ENCODE measurements at places on chromosomes 1 and 21.
A peak's percentile ranks its signal among the peaks of the same experiment; 100 is the strongest.

DNA sequence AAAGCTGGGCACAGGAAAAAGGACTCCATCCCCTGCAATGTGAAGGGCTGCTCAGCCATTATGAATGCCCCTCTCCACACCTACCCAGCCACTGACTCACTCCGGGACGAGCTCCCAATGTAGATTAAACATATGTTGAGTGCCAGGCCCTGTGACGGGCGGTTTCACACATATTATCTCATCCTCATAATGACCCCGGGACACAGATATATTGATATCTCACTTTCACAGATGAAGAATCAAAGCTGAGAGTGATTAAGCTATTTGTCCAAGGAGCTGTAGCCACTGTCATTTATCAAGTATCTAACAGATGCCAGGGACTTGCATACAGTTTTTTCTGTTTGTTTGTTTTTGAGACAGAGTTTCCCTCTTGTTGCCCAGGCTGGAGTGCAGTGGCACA is 35.0 kb upstream of the SLC30A1 start:
- no peak for DNase-seq

DNA sequence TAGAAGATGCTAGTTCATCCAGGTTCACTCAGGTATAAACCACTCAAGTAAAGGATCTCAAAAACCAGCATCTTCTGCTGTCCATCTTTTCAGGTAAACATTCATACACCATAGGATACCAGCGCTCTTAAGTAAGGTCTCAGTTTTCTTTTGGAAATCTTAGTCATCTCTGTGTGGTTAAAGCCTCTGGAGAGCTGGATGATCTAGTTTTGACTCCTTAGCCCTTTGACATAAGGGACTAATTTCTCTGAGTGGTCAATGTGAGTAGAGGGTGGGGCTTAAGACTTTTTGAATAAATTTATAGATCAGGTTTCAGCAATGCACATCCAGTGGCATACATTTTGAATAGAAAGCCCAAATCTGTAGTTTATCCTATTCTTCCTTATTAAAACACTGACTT is 92.3 kb downstream of the CTH start:
- no peak for DNase-seq

GRCh38 chr1:19374926-19375325 is 62.8 kb downstream of the SLC66A1 start:
- no peak for DNase-seq

- peak; percentile 22 for DNase-seq
These were observed 2.7 kb upstream of the RAD54L start for GRCh38 chr1:46244656-46245371.

DNA sequence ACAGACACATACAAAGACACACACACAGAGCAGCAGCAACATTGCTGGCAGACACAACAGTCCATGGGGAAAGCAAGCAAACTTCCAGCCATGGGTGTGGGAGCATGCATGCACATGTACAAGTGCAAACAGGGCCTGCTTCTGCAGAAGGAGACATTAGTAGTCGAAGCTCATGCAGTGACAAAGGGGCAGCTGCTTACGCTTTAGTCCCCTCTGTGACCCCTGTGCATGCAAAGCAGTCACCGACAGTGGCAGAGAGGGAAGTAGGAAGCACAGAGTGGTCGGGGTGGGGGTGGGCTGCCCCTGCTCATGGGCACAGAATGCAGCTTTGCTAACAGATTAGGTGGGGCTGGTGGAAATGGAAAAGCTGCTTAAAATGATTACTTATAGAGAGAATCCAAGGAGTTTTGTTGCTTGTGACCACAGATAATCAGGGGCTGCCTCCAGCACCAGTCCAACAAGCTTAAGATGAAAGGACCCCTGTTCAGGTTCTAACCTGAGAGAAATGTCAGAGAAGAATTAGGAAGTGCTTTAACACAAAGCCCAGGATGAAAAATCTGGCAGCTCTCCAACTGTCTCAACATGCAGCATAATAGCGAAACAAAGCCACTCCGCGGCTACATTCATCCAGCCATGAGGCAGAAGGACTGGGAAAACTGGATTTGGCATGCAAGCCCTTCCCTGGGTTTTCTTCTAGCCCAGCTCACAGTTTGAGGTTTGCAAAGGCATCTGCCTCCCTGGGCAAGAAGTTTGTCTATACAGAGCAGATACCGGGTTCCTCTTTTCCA is 378.9 kb downstream of the KCNH1 start:
- peak; percentile 94 for DNase-seq

- peak; percentile 15 for DNase-seq
These were observed 18.4 kb upstream of the CD101 start for GRCh38 chr1:116983112-116983511.

- DNase-seq = no peak
These were observed 3.6 kb upstream of the RABIF start for GRCh38 chr1:202892501-202892900.

GRCh38 chr1:111204201-111204982 is 3.9 kb upstream of the DENND2D start:
- DNase-seq = peak; percentile 42

DNA sequence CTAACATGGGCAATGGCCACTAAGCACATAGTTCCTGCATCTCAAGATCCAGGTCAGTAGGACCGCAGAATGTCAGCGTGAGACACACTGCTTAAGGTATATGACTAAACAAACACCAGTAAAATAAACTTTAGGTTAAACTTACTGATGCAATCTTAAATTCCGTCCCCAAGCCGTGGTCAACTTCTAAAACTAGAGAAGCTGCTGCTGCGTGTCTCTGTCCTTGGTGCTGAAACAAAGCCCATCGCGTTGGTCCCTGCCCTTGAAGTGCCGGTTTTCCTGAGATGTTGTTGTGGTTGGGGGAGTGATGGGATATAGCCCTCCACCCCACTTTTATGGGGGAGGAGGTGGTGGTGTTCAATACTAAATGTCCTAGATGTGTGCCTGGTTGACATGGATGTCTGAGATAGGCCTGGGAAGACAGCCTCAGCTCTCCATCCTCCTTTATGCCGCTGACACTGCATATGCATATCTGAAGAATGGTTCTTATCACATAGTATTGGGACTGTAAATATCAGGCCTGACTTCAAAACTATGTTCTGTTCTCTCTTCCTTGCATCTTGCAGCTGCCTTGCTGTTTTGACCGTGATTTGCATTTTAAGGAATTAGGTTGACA is 72.0 kb upstream of the KCNA3 start:
- DNase-seq = no peak

- no peak for DNase-seq
These were observed 64.3 kb upstream of the VTCN1 start for GRCh38 chr1:117275055-117275454.

DNA sequence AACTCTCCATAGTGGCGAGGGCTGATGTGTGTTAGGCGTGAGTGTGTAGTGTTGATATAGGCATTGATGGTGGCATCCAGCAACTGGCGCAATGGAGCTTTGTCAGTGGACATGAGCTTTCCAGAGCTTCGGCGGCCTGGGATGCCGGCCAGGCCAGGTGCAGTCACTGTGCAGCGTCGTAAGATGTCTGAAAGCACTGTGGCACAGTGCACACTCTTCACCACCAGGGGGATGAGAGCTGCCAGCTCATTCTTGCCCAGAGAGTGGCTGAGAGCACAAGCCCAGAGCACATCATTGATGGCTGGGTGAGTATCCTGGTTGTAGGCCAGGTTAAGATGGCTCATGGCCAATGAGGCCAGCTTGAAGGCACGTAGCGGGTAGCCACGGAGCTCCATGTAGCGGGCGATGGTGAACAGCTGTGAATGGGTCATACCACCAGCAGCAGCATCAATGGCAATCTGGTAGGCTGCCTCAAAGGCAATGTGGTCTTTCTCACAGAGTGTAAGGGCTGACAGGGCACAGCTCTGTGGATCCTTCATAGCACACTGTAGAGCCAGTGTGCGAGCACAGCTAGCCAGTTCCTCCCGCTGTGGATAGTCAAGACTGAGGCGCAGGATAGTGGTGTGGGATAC is 6.7 kb downstream of the UROD start:
- peak; percentile 48 for DNase-seq

- no peak for DNase-seq
These were observed 87.4 kb downstream of the UBR4 start for GRCh38 chr1:19122668-19123067.

DNA sequence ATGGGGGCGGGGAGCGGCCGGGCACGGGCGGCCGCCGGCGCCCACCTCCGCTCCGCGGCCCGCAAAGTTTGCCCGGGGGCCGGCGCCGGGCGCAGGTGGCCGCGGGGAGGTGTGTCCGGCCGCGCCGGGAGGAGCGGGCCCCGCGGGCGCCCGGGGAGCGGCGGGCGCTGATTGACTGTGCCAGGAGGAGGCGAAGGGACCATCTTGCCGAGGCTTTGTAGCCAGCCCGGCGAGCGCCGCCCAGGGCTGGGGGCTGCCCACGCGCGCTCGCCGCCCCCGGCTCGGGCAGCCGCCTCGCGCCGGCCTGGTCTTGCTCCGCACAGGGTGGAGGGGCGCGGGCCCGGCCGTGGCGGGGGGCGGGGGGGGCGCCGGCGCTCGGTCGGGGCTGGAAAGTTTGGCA is 432 bp downstream of the EPHB2 start:
- DNase-seq = peak; percentile 52

DNA sequence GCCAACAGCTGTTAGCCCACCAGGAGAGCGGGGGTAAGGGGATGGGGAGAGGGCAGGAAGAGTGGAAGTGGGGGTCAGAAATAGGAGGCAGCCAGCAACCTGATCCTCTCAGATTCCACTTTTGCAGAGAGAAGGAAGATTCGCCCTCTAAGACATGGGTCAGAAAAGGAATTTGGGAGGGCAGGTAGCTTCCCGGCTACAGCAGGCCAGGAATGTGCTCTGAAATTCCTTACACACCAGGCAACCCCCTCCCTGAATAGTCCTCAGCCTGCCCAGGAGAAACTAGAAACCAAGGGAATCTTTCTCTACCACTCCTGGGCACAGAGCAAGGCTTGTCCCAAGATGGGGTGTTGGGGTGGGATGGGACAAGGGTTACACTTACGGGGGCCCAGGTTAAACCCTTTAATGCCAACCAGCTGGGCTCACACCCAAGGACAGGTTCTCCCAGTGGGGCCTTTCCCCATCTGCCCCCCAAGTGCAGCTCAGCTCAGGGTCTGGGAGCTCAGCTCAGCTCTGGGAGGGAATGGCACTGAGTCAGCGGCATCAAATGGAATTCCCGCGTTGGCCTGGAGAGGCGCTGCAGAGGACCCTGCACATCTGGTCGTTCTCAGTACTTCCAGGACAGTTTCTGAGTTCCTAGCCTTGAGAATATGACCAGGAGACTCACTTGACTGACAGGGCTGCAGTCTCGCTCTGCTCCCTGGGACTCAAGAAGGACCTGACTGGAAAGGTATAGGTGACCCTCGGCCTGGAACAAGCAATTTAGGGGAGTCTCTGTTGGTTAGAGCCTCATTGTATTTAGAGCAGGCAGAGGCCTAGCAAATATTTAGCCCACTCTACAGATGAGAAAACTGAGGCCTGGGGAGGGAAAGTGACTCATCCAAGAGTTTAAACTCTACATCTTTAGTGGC is 761 bp downstream of the TNNT2 start:
- peak; percentile 22 for DNase-seq

DNA sequence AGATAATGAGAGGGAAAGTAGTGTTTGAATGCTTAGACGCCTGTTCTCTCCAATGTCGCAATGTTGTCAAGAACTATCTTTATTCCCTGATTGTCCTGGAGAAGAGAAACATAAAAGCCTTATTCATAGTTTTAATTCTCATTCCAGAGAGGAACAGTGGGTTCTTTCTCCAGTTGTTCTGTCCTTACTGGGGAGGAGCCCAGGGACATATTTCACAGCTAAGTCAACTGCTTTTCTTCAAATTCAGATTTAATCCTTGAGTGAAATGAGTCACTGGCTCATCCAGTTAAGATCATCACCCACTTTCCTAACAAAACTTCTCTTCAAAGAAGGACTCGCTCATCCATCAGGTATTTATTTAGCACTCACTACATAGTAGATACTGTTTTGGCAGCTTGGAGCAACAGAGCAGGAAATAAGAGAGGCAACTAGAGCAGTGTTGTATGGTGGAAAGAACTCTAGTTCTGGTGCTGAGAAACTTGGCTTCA is 365.7 kb upstream of the USP24 start:
- DNase-seq = no peak

DNA sequence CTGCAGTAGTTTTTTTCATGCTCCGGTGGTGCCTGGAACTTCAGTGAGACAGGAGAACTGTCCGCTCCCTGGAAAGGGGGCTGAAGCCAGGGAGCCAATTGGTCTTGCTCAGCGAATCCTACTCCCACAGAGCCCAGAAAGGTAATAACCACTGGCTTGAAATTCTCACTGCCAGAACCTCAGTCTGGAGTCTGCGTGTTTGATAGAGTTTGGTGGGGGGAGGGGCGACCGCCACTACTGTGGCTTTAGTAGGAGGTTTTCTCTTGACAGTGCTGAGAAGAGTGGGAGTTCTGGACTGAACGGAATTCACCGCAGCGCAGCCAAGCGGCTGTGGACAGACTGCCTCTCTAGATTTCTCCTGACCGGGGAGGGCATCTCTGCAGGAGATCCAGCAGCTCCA is 8.0 kb upstream of the OR2M3 start:
- no peak for DNase-seq

DNA sequence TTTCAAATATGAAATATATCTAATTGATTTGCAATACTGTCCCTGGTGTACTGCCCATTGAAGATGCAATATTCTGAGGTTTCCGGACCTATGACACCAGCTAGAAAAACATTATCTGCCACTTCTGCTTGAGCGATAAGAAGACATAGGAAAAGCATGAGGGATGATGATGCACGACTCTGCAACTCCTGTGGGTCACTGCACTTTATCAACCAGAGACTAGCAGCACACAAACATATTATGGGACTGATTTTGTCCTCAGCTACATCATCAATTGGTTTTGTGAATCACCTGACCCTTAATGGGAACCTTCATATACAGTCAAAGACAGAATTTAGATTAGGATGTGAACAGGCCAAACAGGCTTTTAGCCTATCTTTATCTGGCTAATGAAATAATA is 13.8 kb upstream of the KCNA3 start:
- DNase-seq = no peak

DNA sequence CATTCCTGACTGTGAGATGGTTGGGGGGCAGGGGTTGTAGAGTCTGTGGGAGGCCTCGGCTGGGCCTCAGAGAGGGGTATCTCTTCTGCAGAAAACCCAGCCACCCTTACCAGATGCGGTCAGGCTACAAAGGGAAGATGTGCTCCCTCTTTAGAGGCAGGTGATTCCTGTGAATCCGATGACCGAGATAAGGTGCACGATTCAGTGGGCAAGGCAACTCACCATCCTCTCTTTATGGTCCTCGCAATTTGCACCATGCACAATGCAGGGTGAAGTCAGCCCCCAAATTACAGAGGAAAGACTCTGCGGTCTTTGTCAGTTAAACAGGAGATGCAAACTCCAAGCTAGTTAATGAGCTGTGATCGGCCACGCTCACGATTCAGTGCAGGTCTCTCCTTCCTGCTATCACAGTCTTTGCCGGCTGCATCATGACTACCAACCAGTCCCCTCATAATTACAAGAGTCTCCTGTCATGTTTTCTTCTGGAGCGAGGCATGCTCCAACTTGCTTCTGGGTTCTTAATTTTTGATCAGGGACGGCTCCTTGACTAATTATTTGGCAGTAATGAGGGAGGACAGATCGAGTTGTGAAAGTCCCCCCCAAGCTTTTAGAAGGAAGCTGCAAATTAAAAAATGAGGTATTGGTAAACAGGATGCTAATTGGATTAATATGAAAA is 12.5 kb downstream of the TP73 start:
- peak; percentile 51 for DNase-seq

Data from NCI-H69 (cell line).